Left ventricle myocardium inferior (tissue), 1 donor: ENCODE measurements at places on chromosomes 4 and X. TPM values are rescaled to one million over a fixed set of nuclear protein-coding genes. Genes with fewer than 3 reads are reported as not detected.
A peak's percentile ranks its signal among the peaks of the same experiment; 100 is the strongest.

Gene DCAF4L1
- total RNA-seq: 0.19 TPM

Gene TAF9B
- total RNA-seq: 21.1 TPM

Gene HPGDS
- 2.3 TPM for total RNA-seq

Gene TMEM35A
- total RNA-seq: not detected

Gene IL9R
- total RNA-seq: not detected

Gene TMEM255A
- total RNA-seq: 0.38 TPM

Gene PNMA5
- total RNA-seq: not detected

Gene OTUD6A
- not detected for total RNA-seq

Gene SLITRK4
- total RNA-seq: 0.30 TPM

Gene BEND2
- total RNA-seq: not detected

Gene SYNPO2
- total RNA-seq: 239 TPM

DNA sequence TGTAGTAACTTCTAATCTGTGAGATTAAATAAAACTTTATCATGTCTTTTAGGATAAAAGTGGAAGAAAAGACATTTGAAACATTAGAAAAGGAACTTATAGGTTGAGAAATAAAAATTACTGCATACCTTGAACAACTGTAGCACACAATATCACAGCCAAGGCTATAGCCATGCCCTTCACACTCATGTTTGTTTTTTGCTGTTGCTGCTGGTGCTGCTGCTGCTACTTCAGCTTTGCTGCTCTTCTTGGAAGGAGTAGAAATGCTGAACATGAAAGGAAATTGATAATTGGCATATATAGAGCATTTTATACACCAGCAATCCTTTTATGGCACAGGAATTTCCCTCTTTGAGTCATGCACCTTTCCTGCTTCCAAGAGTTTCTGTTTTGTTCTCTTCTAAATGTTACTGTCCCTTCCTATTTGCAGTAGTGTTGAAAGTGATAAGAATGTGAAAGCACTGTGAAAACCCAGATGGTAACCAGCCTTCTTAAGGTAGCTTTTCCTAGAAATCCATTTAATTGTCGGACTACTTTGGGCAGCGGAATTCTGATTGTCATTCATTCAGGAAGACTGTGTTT is at the start of gene CXCL11:
CXCL11 (minus strand) TSS at position 272 of the 582 bp plus-strand sequence; CDS start at position 189, 83 bp downstream.
- H3K4me3 ChIP-seq: no peak within 1 kb of the TSS
- DNase-seq: no peak
- H3K36me3 ChIP-seq: no peaks in the 10 kb centered on the region

- no peak for DNase-seq
- H3K4me1 ChIP-seq: no peaks in the 10 kb centered on the region
- H3K4me3 ChIP-seq: no peak overlapping the region
- H3K36me3 ChIP-seq: no peaks in the 10 kb centered on the region
- no peaks in the 10 kb centered on the region for H3K27me3 ChIP-seq
- H3K27ac ChIP-seq: no peak overlapping the region
Observed at GRCh38 chrX:73847991-73848390, 285.0 kb downstream of the CHIC1 start.

DNA sequence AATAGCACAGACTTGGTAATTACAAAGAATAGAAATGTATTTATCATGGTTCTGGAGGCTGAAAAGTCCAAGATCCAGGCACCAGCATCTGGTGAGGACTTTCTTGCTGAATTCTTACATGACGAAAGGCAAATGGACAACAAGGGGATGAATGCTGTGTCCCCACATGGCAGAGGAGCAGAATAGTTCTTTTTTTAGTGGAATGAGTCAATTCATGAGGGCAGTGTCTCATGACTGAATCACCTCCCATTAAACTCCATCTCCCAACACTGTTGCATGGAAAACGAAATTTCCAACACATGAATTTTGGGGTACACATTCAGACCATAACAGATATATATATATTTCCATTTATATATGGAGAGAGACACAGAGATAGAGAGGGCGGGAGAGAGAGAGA is 628.3 kb downstream of the TRIML1 start:
- no peak overlapping the region for H3K27ac ChIP-seq
- H3K27me3 ChIP-seq: no peaks in the 10 kb centered on the region
- no peaks in the 10 kb centered on the region for H3K36me3 ChIP-seq
- H3K4me1 ChIP-seq: no peaks in the 10 kb centered on the region

GRCh38 chr4:600850-601515 is 24.4 kb upstream of the PDE6B start:
- no peak overlapping the region for H3K4me3 ChIP-seq
- H3K4me1 ChIP-seq: no peaks in the 10 kb centered on the region
- DNase-seq: no peak

DNA sequence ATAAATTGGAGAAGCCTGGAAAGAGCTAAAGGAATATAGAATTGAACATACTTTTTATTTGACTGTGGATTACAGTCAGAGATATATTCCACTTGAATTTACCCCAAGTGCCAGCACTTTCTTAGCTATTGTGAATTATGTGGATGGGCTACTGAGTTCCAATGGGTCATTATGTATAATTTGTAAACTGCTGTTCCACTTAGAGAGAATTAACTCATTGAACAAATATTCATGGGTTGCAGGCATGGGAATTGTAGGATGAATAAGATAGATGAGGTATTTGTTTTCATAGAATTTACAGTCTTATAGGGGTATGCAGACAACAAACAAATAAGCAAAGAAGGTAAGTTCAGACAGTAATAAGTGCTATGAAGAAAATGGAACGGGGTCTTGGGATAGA is 195.7 kb downstream of the SHROOM3 start:
- H3K36me3 ChIP-seq: no peaks in the 10 kb centered on the region
- H3K4me1 ChIP-seq: peaks cover 10% of the 10 kb centered on the region
- no peak for DNase-seq
- H3K4me3 ChIP-seq: no peak overlapping the region

GRCh38 chr4:33746979-33747378 is 2497.3 kb downstream of the ARAP2 start:
- H3K27me3 ChIP-seq: no peaks in the 10 kb centered on the region
- H3K27ac ChIP-seq: no peak overlapping the region

DNA sequence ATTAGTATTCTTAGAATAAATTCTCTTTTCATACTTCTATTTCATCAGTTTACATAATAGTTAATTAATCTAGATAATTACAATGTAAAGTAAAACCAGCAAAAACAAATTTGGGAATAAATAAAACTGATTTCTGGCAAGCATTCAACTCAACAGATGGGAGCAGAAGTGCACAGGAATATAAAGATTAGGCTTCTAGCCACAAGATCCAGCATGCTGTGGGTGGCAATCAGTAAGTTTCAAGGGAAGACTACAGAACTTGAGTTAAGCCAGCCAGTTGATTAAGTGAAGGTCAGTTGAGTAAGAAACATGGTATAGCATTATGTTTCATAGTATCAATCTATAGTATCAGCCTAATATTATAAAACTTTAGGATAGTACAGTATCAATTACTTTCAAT is 324.2 kb upstream of the AADAT start:
- H3K27me3 ChIP-seq: no peaks in the 10 kb centered on the region
- no peak overlapping the region for H3K27ac ChIP-seq
- no peak for DNase-seq
- no peaks in the 10 kb centered on the region for H3K4me1 ChIP-seq
- no peaks in the 10 kb centered on the region for H3K36me3 ChIP-seq
- no peak overlapping the region for H3K4me3 ChIP-seq

GRCh38 chr4:85496126-85496849 is 21.3 kb downstream of the ARHGAP24 start:
- H3K4me1 ChIP-seq: peaks cover 54% of the 10 kb centered on the region
- H3K27ac ChIP-seq: peak overlapping the region; percentile 57
- H3K36me3 ChIP-seq: no peaks in the 10 kb centered on the region
- no peak for DNase-seq

GRCh38 chrX:154457491-154458115 is 478 bp upstream of the PLXNA3 start:
- H3K4me3 ChIP-seq: peak overlapping the region; percentile 75
- H3K4me1 ChIP-seq: peaks cover 9% of the 10 kb centered on the region
- peak overlapping the region; percentile 74 for H3K27ac ChIP-seq
- no peaks in the 10 kb centered on the region for H3K27me3 ChIP-seq
- no peak for DNase-seq

DNA sequence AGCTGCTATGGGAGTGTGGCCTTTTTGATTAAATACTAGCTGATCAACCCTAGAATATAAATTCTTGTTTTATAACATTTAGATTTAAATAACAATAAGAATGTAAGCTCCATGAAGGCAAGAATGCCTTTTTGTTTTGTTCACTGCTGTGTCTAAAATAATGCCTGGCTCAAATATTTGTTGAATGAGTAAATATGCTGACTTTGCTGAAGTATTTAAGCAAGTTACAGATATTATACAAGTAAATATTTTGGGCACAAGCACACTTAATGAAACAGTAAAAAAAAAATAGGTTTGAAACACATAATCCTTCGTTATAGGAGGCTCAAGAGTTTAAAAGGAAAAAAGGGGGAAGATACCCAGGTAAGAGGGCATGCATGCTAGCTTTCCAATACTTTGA is 24.1 kb downstream of the FABP2 start:
- H3K36me3 ChIP-seq: peaks cover 51% of the 10 kb centered on the region
- H3K4me1 ChIP-seq: peaks cover 70% of the 10 kb centered on the region
- H3K27me3 ChIP-seq: no peaks in the 10 kb centered on the region

GRCh38 chrX:107829878-107830277 is 4.2 kb downstream of the MID2 start:
- no peaks in the 10 kb centered on the region for H3K27me3 ChIP-seq
- no peaks in the 10 kb centered on the region for H3K36me3 ChIP-seq
- H3K4me1 ChIP-seq: no peaks in the 10 kb centered on the region
- H3K4me3 ChIP-seq: no peak overlapping the region
- H3K27ac ChIP-seq: no peak overlapping the region

GRCh38 chr4:15755321-15756155 is 22.6 kb upstream of the CD38 start:
- H3K27me3 ChIP-seq: no peaks in the 10 kb centered on the region
- no peaks in the 10 kb centered on the region for H3K36me3 ChIP-seq
- H3K4me3 ChIP-seq: no peak overlapping the region
- H3K27ac ChIP-seq: peak overlapping the region; percentile 83
- DNase-seq: no peak

GRCh38 chrX:112025753-112026152 is 56.8 kb downstream of the TRPC5 start:
- H3K27me3 ChIP-seq: no peaks in the 10 kb centered on the region
- no peaks in the 10 kb centered on the region for H3K36me3 ChIP-seq
- H3K27ac ChIP-seq: no peak overlapping the region
- no peak overlapping the region for H3K4me3 ChIP-seq
- no peaks in the 10 kb centered on the region for H3K4me1 ChIP-seq

GRCh38 chr4:55181010-55182005 is 55.9 kb upstream of the KDR start:
- no peak overlapping the region for H3K4me3 ChIP-seq
- peaks cover 51% of the 10 kb centered on the region for H3K4me1 ChIP-seq
- DNase-seq: no peak
- no peaks in the 10 kb centered on the region for H3K27me3 ChIP-seq

DNA sequence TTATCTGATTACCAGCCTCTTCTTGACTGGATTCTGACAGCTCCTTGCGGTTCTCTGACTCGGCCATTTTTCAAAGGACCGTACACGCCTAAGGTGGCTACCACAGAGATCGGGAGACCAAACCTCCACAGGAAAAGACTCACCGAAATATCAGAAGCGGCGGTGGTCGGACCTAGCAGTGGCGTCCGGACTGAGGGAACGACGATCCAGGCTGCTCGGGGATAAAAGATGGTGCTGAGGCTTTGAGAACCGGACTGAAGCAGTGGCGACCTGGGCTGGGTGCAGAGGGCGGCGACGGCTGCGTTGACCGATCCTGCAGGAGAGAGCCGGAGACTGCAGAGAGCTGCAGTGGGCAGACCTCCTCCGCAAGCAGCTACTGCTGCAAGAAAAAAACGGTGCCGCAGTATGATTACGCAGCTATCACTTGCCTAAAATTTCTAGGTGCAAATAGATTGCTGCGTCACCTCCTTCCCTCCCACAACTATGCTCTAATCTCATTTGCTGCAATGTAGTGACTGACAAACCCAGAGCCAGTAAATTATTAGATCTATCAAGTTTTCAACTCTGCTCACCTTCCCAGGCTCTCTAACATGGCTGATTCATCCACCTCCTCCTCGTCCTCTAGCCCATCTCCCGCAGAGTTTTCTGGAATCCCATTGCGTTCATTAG is at the start of gene NAP1L2:
NAP1L2 (minus strand) TSS at position 426 of the 669 bp plus-strand sequence; CDS start at position 67, 359 bp downstream.
- peak within 1 kb of the TSS; percentile 75 for H3K27ac ChIP-seq
- peak within 1 kb of the TSS; percentile 69 for H3K4me3 ChIP-seq
- no peaks in the 10 kb centered on the region for H3K36me3 ChIP-seq
- no peaks in the 10 kb centered on the region for H3K4me1 ChIP-seq

DNA sequence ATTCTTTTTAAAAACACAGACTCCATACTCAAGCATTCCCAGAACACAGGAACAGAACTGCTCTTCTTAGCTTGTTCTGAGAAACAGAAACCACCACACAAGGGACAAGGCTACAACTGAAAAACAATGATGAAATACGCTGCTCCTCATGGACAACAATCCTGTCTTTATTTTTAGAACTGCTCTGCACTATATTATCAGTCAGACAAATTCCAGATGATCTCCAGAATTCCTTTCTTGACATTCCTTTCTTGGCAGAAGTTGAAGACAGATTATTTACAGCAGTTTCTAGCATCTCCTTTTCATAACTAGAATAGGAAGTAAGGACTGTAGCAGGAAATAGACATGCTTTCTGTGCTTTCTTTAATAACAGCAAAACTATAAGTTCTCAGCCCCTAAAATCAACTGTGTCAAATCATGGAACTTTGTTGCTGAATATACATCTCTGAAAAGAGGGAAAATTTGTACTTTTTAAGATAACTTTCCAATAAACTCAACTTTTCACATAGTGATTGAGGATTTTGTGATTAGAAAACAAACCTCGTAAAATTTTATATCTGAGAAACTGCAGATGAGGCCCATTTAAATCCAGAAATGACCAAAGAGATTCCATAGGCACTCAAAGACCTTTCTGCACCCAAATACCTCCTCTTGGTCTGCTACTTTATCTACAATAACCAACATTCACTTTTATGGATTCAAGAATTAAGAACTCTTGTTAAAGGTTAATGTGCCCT is 35.9 kb downstream of the ANTXR2 start:
- H3K27me3 ChIP-seq: no peaks in the 10 kb centered on the region
- peak overlapping the region; percentile 86 for H3K27ac ChIP-seq
- H3K4me1 ChIP-seq: peaks cover 39% of the 10 kb centered on the region
- H3K36me3 ChIP-seq: peaks cover 7% of the 10 kb centered on the region
- peak overlapping the region; percentile 45 for H3K4me3 ChIP-seq

DNA sequence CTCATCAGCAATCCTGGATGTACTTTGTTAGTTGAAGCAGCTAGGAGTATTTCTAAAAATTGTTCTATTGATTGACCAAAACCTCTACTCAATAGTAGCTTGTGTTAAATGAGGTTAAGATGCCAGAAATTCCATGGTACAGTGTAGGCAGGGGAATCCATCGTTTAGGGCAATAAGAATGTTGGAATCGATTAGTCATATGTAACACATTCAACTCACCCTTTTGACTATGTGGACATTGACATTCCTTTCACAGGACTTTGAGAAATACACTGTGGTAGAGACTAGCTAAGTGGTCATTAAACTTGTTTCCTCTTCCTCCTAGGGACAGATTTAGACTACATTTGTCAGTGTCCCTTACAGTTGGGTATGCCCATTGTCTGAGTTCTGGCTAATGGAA is 40.2 kb downstream of the KDM5C start:
- H3K4me3 ChIP-seq: no peak overlapping the region
- H3K27me3 ChIP-seq: no peaks in the 10 kb centered on the region
- H3K27ac ChIP-seq: no peak overlapping the region
- H3K4me1 ChIP-seq: no peaks in the 10 kb centered on the region
